ENCODE measurements at places on chromosomes 5 and 9.
A peak's percentile ranks its signal among the peaks of the same experiment; 100 is the strongest.

- DNase-seq, result no peak
Measured at GRCh38 chr9:99357575-99357974, 135.5 kb downstream of the SEC61B start.

- DNase-seq, result no peak
Measured at GRCh38 chr5:18489703-18490102, 855.4 kb downstream of the TAF11L14 start.

GRCh38 chr9:114366334-114367128, 21.3 kb downstream of the AKNA start:
- no peak for DNase-seq

DNA sequence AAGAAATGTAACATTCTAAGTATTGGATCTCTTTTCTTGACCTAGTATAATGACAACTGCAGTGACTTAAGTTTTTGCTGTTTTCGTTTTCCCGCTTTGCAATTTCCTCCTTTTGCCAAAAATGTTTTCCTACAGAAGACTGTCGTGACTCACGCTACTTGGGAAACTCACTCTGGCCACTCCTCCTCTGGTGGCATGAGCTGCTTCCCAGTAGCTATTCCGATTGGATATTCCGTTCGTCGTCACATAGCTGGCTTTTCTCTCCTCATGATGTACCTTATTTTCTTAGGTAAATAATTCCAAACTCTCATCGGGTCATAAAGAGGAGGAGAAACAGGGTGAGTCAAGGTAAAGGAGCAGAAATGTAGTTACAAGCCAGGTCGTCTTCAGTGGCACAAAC, 64.9 kb downstream of the GOLPH3 start:
- no peak for DNase-seq

GRCh38 chr5:9549941-9550340, 4.1 kb upstream of the SEMA5A start:
- DNase-seq, result no peak

- DNase-seq, result no peak
Measured at GRCh38 chr5:175800656-175801081, 70.7 kb upstream of the CPLX2 start.

GRCh38 chr5:57417971-57418370, 64.6 kb downstream of the ACTBL2 start:
- DNase-seq, result no peak

GRCh38 chr9:91757782-91758181, 192.2 kb downstream of the ROR2 start:
- DNase-seq, result no peak

- no peak for DNase-seq
Measured at GRCh38 chr5:24163091-24163490, 481.7 kb downstream of the CDH10 start.

GRCh38 chr5:116674881-116675625, 100.4 kb upstream of the SEMA6A start:
- no peak for DNase-seq

DNA sequence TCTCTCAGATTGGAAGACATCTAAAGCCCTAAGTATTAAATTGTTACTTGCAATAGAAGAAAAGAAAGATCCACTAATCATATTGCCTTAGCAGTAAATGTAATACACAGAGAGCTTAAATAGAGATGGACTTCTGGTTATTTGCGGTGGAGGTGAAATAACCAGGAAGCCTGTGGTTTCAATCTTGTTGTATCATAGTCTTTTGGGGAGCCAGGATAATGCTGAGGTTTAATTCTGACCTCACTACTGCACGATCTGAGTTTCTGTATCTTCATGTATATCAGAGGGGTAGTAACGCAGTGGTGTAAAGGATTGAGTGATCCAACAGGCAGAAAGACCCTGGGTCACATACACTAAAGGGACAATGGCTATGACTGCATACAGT, 71.7 kb downstream of the ANKRD55 start:
- DNase-seq, result no peak

DNA sequence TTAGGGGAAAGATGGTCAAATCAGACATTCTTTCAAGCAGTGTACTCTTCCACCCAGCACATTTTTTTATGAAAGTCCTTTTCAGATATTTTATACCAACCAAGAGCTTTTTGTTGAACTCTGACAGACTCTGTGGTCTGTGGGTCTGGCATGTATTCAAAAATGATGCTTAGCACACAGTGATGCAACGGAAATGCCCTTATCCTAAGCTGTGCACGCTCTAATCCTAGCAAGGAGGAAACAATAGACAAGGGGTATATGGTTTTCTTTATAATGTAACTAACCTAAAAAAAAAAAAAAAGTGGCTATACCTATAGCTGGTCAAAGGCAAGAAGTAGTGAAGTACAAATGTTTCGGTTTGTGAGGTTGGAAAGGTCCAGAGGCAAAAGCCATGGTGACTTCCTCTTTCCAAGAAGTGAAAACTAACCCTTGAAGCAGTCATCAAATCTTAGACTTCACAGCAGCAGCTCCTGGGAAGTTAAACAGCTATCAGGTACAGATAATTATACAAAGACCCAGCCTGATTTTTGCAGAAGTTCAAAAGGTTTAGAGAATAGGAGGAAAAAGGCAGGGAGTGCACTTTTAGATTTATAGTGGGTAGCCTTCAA, 82.5 kb downstream of the SEMA6A start:
- no peak for DNase-seq

DNA sequence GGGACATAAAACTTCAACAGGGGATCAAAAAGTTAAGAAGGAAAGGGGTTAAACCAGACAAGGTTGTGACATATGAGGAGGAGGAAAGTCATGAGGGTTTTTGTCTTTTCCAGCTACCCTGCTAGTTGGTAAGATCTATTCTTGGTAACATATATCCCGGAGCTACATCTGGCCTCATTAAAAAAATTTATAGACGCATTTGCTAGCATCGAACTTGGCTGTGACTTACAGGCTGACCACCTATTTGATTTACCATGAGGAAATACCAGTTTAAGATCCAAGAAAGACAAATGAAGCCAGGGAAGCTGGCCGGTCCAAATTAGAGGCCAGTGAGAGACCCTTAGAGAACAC, 87.6 kb upstream of the NIPAL4 start:
- DNase-seq, result no peak

DNA sequence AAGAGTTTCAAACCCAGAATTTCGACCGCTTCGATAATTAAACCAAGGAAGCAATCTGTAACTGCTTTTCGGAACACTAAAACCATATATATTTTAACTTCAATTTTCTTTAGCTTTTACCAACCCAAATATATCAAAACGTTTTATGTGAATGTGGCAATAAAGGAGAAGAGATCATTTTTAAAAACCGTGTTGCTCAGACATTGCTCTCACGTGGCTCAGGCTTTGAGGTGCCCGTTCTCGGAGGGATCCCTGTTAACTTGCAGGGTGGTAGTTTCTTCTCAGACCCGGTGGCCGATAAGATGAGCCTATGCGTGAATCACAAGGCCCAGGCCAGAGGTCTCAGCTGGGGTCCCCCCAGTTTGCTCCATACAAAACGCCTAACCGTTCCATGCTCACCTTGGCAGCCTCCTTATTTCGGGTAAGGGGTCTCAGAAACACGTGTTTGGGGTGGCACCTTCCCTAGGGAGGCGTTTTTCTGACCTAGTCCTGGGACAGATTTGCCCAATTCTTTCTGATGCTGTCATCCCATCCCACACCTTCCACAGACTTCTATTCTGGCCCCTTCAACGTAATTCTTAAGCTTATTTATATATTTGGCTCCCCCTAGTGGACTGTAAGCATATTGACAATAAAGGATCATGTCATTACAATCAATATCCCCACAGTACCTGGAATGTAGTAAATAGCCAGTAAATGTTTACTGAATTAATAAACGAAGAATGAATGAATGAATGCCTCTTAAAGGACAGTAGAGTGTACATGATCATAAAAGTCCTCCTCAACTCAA, 48.1 kb downstream of the THBS4 start:
- DNase-seq, result peak; percentile 50

DNA sequence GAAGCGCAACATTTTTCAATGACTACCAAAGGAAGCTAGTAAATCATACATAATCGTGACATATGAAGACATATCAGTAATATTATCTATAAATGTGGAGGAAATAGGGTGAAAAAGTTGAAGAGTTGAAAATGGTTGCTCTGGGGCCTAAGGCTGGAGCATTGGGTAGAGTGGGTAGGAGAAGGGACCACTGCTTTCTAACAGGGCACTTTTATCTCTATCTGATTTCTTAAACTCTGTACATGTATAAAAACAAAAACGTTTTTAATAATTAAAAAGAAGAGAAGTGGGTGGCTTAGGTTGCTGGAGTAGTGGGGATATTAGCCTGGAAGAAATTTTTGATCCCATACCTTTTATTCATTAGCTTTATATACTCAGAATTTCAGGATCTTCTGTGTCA, 44.2 kb upstream of the ITGA1 start:
- DNase-seq, result no peak

DNA sequence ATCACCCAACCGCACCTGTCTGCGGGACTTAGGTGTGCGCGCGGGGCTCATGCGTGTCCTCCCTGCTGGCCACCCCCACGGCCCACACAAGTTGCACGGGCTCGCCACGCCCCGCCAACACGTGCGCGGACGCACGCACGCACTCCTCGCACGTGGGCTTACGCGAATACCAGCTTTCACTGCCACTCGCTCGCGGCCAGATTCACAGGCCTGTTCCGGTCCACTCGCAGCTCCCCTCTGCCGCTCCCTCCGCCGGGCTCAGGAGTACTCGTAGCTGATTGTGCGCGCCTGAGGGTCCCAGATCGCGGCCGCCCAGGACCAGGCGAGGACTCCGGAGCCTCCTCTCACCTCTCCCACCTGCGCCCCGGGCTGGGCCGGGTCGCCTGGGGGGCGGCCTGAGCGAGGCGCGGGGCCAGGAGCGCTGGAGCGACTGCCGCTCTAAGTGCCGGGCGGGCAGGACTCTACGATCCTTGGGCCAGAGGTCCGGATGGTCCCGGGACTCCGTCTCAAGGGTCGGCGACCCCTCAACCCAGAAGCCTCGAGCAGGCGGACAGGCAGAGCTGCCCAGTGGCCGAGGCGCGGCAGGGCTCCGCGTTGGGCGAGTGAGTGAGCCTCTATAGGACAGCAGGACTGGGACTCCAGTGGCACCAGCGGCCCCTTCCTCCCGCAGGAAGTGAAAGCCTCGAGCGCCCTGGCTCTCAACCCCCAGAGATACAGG, 3.4 kb downstream of the PCDHGC5 start:
- DNase-seq, result peak; percentile 57

Measured in ELF-1 (cell line).